B cell (primary cell): ENCODE measurements at places on chromosomes 12 and 14.

- no peak for DNase-seq
These were observed 7.1 kb upstream of the TBX5 start for GRCh38 chr12:114412825-114413749.

- DNase-seq: peak; percentile 57
These were observed at the start of gene INSM2 for GRCh38 chr14:35533357-35534207. Gene INSM2, plus strand, starts transcription at chr14:35534164. Its CDS starts 89 bp downstream, at chr14:35534253.

GRCh38 chr12:131121705-131122405, 168.1 kb downstream of the ADGRD1 start:
- no peak for DNase-seq

DNA sequence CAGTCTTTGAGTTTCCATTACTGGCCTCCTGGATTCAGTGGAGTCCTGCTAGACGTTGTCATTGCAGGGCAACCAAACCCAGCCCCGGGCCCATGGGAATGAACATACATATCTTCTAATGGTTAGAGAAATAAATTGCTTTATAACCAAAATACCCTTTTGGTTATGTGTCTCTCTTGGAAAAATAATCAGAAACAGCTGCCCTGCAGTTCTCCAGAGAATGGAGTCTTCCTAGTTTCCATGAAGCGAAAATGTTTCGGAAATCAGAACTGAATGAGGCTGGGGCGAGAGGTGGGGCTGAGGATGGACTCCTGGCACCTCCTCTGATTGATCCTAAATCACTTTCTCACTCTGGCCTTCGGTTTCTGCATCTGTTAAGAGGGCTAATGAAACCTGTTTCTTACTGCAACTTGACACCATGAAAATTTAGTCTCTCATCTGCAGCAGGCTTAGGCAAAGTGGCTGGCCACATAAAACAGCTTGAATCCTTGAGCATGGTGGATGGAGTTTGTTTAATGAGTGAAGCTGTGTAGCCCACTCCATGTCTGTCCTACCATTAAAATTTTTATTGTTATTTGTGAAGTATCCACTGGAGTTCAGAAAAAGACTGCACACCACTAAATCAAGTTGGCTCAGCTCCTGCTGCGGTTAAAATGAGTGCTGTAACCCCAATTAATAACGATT, 198.9 kb downstream of the CACNA1C start:
- no peak for DNase-seq
